Left ventricle myocardium inferior (tissue), 1 donor: ENCODE measurements at places on chromosomes 7 and 10. TPM values are rescaled to one million over a fixed set of nuclear protein-coding genes. Genes with fewer than 3 reads are reported as not detected.

DNA sequence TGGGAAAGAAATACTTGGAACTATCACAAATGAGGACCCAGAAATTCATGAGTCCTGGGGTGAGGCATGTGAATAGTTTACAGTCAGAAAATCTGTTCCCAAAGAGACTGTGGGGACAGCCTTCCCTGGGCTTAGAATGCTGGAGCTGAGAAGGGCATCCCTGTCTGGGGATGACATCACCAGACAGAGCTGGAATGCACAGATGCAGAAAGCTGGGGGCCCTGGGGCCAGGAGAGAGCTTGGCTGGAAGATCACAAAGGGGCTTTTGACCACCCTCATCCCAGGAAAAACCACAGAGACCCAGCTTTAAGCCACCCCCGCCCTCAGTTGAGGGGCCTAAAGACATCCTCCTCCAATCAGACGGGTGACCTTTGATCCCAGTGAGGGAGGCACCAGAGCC lies 264.5 kb downstream of the PLXNA4 start:
- no peak overlapping the region for H3K27ac ChIP-seq
- no peaks in the 10 kb centered on the region for H3K36me3 ChIP-seq
- no peak for DNase-seq
- H3K4me3 ChIP-seq, result no peak overlapping the region

DNA sequence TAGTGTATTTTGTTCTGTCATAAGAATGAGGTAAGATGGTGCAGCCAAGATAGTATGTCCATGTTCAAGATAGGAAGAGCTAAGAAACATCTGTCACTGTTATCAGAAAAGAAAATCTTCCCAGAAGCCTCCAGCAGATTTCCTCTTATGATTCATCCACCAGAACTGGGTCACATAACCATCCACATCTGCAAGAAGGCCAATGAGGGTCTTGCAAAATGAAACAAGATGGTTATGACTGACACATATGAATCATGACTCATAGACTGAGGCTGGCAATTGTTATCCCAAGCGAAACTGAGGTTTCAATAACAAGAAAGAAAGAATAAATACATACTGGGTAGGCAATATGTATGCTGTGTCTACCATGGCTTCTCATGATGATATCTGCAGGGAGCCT lies 30.3 kb downstream of the CCNJ start:
- H3K4me1 ChIP-seq, result no peaks in the 10 kb centered on the region
- H3K27me3 ChIP-seq, result no peaks in the 10 kb centered on the region
- no peak overlapping the region for H3K4me3 ChIP-seq
- no peak overlapping the region for H3K27ac ChIP-seq

DNA sequence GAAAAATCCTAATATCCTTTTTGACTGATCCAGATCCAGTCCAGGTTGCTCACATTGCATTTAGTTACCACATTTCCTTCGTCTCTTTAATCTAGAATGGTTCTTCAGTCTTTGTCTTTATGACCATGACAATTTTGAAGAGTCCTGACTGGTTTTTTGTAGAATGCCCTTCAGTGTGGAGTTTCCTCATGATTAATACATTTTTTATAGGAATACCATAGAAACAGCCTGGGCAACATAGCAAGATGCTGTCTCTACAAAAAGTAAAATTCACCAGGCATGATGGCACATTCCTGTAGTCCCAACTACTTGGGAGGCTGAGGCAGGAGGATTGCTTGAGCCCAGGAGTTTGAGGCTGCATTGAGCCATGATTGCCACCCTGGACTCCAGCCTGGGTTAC lies 285.0 kb upstream of the KAT6B start:
- H3K4me3 ChIP-seq, result no peak overlapping the region
- peaks cover 5% of the 10 kb centered on the region for H3K4me1 ChIP-seq
- H3K36me3 ChIP-seq, result no peaks in the 10 kb centered on the region
- no peak for DNase-seq
- no peaks in the 10 kb centered on the region for H3K27me3 ChIP-seq
- no peak overlapping the region for H3K27ac ChIP-seq

ANKRD7 gene
- total RNA-seq, result 1.1 TPM

ARHGEF35 gene
- 0.38 TPM for total RNA-seq

DNA sequence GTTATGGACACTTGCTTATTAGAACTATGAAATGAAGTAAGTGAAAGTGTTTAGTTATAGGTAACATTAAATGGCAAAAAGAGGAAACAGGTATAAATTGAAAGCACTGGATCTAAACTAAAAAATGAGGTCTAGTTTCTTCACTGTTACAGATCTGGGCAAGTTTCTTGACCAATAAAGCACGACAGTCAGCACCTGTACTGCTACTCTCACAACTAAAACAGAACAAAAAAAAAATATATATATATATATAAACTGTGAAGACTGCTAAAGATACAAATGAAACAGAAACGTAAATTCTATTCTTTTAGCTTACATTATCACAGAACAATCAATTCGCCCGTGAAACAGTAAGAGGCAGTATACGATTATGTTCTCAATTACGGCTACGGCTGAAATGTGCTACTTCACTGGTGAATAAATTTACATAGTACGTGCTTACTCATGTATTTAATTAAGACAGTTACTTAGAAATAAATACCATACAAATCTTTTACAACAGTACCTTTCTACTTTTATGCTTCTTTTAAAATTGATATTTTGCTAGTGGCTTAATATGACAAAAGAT lies 4.2 kb downstream of the AHR start:
- H3K36me3 ChIP-seq, result no peaks in the 10 kb centered on the region
- peak overlapping the region; percentile 93 for H3K4me3 ChIP-seq

DNA sequence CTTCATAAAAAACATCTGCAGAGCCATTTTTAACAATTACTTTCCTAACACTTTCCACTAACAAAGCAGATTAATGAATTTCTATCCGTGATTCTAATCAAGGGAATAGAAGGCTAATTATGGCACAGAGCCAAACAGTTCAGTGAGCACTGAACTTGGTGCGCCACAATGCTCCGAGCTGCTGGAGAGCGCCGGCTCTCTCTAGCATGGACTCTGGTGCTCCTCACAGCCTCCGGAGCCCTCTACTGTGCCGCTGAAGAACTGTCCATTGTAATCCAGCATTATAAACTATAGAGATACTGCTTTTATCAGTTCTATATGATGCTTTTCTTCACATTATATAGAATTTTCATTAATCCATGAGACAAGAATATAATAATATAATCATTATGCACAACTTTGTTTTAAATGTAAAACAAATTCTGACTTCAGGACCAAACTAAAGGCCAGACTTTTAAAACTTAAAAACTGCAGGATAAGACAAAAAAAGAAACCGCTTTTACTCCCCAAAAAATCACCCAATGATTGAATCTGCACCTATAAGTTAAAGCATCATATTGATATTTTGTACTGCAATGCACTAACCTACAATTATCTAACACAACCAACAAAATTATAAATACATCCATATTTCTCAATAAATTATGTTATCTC lies 123.6 kb downstream of the RNF32 start:
- no peak overlapping the region for H3K4me3 ChIP-seq
- no peaks in the 10 kb centered on the region for H3K27me3 ChIP-seq
- peak; percentile 56 for DNase-seq
- H3K27ac ChIP-seq, result no peak overlapping the region

GRCh38 chr7:95246831-95247370 lies 77.4 kb downstream of the PON1 start:
- H3K27ac ChIP-seq, result no peak overlapping the region
- H3K4me3 ChIP-seq, result no peak overlapping the region
- no peaks in the 10 kb centered on the region for H3K27me3 ChIP-seq
- no peaks in the 10 kb centered on the region for H3K4me1 ChIP-seq
- no peak for DNase-seq

DNA sequence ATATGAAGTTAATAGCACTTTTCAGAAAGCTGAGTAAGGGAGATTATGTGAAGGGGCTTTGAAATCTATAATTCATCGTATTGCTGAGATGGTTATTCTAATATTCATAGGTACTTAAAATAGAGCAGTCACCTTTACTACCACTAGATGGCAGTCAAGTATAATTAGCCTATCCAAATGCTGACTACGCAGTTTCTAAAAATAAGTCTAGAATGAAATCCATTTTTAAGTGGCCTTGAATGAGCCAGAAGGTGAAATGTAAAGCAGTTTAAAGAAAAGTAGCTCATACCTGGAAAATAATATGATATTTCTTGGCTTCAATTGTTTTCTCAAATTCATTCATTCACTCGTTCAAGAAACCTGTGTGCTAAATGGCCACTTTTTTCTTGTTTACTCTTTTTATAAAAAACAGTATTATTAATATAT lies 1277.1 kb downstream of the GATA3 start:
- no peak overlapping the region for H3K27ac ChIP-seq
- no peaks in the 10 kb centered on the region for H3K36me3 ChIP-seq
- peaks cover 4% of the 10 kb centered on the region for H3K4me1 ChIP-seq
- no peak for DNase-seq
- H3K27me3 ChIP-seq, result peaks cover 23% of the 10 kb centered on the region
- H3K4me3 ChIP-seq, result no peak overlapping the region

DNA sequence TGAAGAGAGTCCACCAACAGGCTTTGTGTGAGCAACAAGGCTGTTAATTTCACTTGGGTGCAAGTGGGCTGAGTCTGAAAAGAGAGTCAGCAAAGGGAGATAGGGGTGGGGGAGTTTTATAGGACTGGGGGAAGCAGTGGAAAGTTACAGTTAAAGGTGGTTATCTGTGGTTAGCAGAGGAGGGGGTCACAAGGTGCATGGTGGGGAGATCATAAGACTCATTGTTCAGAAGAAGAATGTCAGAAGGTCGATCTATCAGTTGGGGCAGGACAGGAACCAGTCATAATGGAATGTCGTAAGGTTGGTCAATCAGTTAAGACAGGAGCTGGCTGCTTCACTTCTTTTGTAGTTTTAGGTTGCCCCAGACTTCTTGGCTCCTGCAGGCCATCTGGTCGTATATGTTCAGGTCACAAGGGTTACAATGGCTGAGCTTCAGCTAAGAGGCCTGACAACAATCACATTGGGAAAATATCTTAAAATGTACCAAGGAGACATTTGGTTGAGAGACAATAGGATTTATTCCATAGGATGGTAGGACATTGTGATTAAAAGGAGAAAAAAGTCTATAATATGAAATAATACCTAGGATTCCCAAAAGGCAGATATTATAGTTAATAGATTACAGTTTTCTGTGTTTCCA lies 356.4 kb downstream of the ANKRD7 start:
- H3K4me1 ChIP-seq, result no peaks in the 10 kb centered on the region
- H3K4me3 ChIP-seq, result no peak overlapping the region
- H3K36me3 ChIP-seq, result no peaks in the 10 kb centered on the region
- no peak for DNase-seq
- no peak overlapping the region for H3K27ac ChIP-seq

- no peaks in the 10 kb centered on the region for H3K27me3 ChIP-seq
- no peaks in the 10 kb centered on the region for H3K36me3 ChIP-seq
- H3K4me3 ChIP-seq, result no peak overlapping the region
- no peaks in the 10 kb centered on the region for H3K4me1 ChIP-seq
Measured at GRCh38 chr10:129784291-129784690, 179.8 kb downstream of the EBF3 start.

C10orf143 gene
- 1.7 TPM for total RNA-seq

GRCh38 chr10:98472196-98472595 lies 25.5 kb upstream of the HPS1 start:
- H3K4me3 ChIP-seq, result no peak overlapping the region
- H3K27me3 ChIP-seq, result peaks cover 10% of the 10 kb centered on the region
- H3K4me1 ChIP-seq, result peaks cover 21% of the 10 kb centered on the region
- no peak overlapping the region for H3K27ac ChIP-seq

GIMAP8 gene
- 11.0 TPM for total RNA-seq

CYP26C1 gene
- not detected for total RNA-seq

MOGAT3 gene
- total RNA-seq, result not detected

ADGRA1 gene
- total RNA-seq, result not detected

DNA sequence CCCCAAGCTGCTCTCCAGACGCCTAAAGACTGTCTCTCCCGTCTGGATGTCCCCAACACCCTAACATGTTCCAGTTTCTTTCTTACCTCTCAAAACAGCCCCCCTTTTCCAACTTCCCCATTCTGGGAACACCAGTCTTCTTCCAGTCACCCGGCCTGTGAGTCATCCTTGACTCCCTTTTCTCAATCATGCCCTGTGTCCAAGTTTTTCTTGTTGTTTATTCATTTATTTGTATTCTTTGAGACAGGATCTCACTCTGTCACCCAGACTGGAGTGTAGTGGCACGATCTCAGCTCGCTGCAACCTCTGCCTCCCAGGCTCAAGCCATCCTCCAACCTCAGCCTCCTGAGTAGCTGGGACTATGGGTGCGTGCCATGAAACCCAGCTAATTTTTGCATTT lies 15.6 kb downstream of the SNX10 start:
- H3K27ac ChIP-seq, result no peak overlapping the region
- H3K36me3 ChIP-seq, result no peaks in the 10 kb centered on the region
- no peaks in the 10 kb centered on the region for H3K4me1 ChIP-seq
- DNase-seq, result no peak
- peaks cover 22% of the 10 kb centered on the region for H3K27me3 ChIP-seq

- H3K27me3 ChIP-seq, result peaks cover 12% of the 10 kb centered on the region
- DNase-seq, result no peak
- no peak overlapping the region for H3K27ac ChIP-seq
- no peaks in the 10 kb centered on the region for H3K4me1 ChIP-seq
- H3K36me3 ChIP-seq, result no peaks in the 10 kb centered on the region
Measured at GRCh38 chr7:148379677-148380076, 210.9 kb upstream of the C7orf33 start.

- H3K27ac ChIP-seq, result no peak overlapping the region
- DNase-seq, result peak; percentile 79
- H3K36me3 ChIP-seq, result no peaks in the 10 kb centered on the region
- peaks cover 15% of the 10 kb centered on the region for H3K4me1 ChIP-seq
- H3K4me3 ChIP-seq, result no peak overlapping the region
Measured at GRCh38 chr10:102072673-102073527, 7.8 kb downstream of the HPS6 start.

PCGF6 gene
- 5.4 TPM for total RNA-seq

- H3K4me3 ChIP-seq, result no peak overlapping the region
- DNase-seq, result no peak
- H3K27me3 ChIP-seq, result no peaks in the 10 kb centered on the region
- peaks cover 73% of the 10 kb centered on the region for H3K4me1 ChIP-seq
Measured at GRCh38 chr7:82393076-82393839, 50.3 kb downstream of the CACNA2D1 start.

C10orf105 gene
- 0.05 TPM for total RNA-seq

DNA sequence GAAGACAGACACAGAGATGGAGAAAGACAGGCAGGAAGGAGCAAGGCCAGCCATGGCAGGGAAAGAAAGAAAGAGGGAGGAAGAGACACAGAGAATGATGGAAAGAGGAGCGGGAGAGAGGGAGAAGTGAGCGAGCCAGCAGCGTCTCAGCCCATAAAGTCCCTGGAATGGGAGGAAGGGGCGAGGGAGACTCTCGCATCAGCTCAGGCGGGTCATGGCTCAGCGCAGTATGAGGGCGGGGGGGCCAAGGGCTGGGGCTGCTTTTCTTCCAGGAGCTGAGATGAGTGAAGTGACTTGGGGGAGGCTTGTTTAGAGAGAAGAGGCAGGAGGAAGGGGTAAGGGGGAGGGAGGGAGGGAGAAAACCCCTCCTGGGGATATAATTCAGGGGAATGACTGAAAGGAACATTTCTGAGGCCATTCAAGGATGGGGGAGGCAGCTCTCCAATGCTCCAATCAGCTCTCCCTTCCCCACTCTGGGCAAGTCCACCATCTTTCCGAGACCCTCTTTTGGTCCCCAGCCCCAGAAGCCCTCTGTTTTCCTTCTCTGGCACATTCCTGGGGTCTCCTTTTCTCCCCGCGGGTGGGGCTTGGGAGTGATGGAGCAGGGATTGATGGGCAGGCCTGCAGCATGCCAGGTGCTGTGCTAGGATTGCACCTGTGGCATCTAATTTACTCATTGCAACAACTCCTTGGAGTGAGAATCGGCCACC lies 87.9 kb downstream of the HIF1AN start:
- no peak overlapping the region for H3K4me3 ChIP-seq
- DNase-seq, result no peak
- peaks cover 100% of the 10 kb centered on the region for H3K27me3 ChIP-seq
- no peak overlapping the region for H3K27ac ChIP-seq

GRID2IP gene
- total RNA-seq, result not detected
